ENCODE measurements at places on chromosomes 11 and 22.

- no peak for DNase-seq
These were observed 22.9 kb upstream of the CCDC188 start for GRCh38 chr22:20173772-20174171.

DNA sequence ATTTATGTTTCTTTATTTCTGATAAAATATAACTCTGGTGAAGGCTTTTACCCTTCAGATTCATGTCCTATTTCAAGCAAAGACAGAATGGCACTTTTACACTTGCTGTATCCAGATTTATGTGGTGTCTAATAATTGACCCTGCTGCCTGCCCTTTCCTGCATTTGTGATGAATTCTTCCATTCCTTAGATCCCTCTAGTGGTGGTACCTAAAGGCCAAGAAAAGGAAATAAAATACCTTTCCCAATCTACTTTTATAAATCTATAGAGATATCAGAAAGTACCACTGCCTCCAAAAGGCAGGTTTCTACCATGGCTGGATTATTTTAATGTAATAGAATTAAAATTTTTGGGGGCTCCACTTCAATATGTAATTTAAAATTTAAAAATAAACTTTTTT is 34.2 kb downstream of the CCDC81 start:
- no peak for DNase-seq

GRCh38 chr22:24329453-24329852 is 58.8 kb downstream of the SPECC1L start:
- DNase-seq: no peak

- DNase-seq: no peak
These were observed 60.6 kb downstream of the MED15 start for GRCh38 chr22:20567993-20568417.

DNA sequence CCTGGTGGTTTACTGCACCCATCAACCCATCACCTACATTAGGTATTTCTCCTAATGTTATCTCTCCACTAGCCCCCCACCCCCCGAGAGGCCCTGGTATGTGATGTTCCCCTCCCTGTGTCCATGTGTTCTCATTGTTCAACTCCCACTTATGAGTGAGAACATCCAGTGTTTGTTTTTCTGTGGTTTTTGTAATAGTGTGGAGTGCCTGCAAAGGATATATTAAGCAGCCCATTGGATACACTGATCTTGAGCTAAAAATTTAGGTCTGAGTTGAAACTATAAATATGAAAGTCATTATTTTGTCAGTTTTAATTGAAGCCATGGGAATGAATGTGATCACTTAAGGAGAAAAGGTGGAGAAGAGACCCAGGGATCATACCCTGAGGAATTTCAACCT is 23.0 kb downstream of the MRPL48 start:
- DNase-seq: no peak

- no peak for DNase-seq
These were observed 37.9 kb downstream of the ST14 start for GRCh38 chr11:130197386-130198035.

DNA sequence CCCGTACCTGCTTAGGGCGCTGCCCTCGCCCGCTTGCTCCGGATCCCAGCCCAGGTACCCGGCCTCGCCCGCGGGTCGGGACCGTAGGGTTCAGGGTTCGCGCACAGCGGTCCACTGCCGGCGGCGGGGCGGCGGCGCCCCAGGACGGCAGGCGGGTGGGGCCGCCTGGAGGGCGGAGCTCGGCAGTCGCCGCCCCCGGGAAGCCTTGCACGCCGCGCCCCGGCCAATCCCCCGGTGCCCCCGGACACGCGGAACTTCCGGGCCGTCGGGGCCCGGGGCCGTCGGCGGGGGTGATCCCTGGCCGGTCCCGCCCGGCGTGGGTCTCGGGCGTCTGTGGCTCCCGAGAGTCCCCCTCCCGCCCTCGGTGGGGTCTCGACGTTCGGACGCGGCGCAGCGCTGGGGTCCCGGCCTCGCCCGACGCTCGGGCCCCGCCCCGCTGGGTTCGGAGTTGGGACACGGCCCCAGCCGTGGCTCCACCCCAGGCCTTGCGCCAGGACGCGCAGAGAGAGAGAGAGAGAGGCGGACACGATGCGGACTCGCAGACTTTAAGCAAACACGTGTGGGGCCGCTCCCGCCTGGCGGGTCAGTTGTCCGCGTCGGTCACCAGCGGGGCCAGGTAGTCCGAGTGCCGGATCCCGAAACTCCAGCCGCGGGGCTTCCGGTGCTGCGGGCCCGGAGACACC is at the start of gene TYMP:
Gene TYMP, minus strand, starts transcription at position 116 of the 683 bp plus-strand sequence. CDS start 303 bp downstream, outside the sequence.
- DNase-seq: peak; percentile 95

Measured in suppressor macrophage treated with lipopolysaccharide for 4 hours (primary cell).